ENCODE measurements at places on chromosomes 3 and 15. TPM values are rescaled to one million over a fixed set of nuclear protein-coding genes. Genes with fewer than 3 reads are reported as not detected.

- no peak for DNase-seq
These were observed 28.7 kb downstream of the TLE3 start for GRCh38 chr15:70068783-70069565.

DNA sequence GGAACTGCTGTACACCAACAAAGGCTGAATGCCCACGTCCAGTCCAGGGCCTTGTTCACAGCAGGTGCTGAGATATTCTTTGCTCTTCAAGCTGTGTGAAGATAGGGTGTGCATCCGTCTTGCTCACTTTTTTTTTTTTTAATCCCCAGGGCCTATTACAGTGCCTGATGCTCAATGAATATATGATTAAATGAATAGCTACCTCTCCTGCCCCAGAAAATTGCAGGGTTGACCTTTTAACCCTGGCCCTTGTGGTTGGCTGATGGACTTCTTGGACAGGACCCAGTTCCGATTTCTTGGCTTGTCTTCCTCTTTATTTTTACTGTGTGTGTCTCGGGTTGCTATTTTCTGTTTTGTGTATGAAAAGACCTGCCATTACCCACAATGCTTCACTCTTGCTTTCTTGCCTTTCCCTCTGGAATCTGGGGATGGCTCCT lies 2.9 kb upstream of the FYTTD1 start:
- DNase-seq, result no peak

DNA sequence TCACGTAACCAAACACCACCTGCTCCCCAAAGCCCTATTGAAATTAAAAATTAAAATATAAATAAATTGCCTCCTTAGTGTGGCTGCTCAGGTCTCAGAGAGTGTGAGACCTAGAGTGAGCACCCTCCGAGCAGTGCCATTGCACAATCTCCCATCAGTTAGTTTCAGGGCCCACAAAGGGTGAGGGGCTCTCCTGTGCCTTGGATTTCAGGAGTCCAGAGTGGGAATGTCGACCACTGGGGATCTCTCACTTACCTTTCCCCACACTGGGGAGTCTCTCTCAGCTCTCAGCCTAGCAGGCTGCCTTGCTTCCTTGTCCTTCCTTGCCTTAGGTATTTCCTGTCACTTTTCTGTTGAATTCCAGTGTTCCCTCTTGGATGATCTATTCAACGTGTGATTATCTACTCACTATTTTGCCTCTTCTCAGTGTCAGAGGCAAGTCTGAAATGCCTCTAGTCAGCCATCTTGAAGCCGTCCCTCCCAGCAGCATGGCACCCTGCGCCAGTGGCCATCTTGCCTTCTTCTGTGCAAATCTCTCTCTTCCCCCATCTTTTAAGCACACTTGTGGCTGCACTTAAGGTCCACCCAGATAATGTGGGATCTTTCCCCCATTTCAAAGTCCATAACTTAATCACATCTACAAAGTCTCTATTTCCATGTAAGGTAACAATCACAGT lies 119.3 kb downstream of the LRRK1 start:
- DNase-seq, result no peak

GRCh38 chr15:61227950-61228936 lies 859 bp downstream of the RORA start:
- DNase-seq, result peak; percentile 62

GRCh38 chr15:101813803-101814534 lies 2.0 kb downstream of the OR4F15 start:
- no peak for DNase-seq

GRCh38 chr3:145294572-145294971 lies 866.4 kb downstream of the PLOD2 start:
- DNase-seq, result no peak

GRCh38 chr3:71133865-71134264 lies 449.7 kb downstream of the FOXP1 start:
- DNase-seq, result no peak

DNA sequence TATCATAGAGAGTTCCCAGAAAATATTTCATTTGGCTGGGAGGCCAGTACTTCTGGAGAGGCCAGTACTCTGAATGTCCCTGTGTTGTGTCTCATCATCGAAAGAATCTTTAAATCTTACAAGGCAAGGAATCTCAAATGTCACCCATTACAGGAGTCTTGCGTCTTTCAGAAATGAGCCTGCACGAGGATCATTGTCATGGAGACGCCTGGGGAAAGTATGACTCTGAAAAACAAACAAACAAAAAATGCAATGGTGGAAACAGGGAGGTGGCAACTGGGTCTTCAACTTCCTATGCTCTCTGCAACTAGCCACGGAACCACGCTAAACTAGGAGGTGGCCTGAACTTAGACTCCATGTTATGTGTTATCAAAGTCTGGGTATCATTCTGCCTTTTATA lies 804.6 kb downstream of the EPHA3 start:
- DNase-seq, result no peak

DNA sequence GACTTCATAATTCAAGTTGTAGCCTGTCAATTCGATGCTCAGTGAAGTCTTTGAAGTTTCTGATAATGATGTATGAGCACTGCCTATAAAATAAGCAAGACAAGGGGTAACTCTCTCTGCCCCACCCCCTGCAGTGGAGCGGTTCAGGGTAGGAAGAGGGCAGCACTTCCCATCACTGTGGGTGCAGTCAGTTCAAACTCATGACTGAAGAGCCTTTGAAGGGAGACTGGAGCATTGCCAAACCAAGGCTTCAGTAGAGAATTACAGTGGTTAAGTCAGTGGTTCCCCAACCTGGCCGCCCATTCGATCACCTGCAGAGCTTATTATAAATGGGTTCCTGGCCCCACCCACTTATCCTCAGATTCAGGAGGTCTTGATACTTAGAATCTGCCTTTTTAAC lies 190.6 kb downstream of the SHQ1 start:
- DNase-seq, result no peak

- no peak for DNase-seq
These were observed 102.2 kb downstream of the AQP9 start for GRCh38 chr15:58240191-58240932.

DNA sequence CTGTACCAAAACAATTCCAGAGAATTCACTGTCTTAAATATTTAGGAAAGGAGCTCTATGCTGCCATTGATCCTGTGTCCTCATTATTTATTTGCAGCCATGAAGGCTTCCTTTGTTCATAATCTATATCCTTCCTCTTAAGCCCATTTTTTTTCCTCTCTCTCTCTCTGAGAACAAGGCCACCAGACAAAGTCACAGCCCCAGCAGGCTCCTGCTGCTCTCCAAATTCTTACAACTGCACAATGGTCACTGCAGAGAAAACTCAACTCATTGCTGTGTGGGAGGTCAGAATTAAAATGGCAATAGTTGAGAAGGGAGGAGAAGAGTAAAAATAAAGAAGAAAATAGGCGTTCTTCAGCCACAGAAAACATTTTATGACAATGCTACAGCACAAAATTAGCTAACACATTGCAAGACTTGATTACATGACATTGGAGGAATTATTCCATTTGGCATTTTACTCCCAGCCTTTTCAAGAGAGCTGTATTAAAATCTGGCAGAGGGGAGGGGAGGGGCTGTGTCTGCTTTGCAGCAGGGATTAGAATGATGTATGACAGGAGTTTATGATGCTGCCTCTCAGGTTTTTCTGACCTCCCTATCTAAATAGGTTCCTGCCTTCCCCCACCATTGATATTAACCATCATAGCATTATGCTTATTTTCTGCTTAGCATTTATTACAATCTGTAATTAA lies 399.7 kb upstream of the THBS1 start:
- DNase-seq, result no peak

GRCh38 chr15:79535536-79535935 lies 103.4 kb downstream of the MINAR1 start:
- DNase-seq, result no peak

DNA sequence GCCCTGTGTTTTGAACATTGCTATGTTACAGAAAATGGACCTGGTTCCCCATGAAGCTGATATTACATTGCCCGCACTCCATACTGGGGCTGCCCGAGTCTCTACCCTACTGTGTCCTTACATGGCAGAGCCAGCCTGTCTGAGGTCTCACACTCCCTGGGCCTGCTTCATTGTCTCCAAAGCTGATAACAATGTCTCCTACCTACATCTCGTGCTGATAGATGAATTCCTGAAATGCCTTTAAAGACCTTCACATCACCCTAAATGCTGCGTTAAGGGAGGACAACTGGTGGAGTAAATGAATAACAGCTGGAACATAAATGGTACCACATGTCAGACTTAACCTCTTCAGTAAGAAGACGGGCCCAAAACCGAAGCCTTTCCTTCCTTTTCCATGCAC lies 62.9 kb upstream of the PTX3 start:
- no peak for DNase-seq

- DNase-seq, result no peak
These were observed 144.1 kb downstream of the SOX2 start for GRCh38 chr3:181855825-181856224.

DNA sequence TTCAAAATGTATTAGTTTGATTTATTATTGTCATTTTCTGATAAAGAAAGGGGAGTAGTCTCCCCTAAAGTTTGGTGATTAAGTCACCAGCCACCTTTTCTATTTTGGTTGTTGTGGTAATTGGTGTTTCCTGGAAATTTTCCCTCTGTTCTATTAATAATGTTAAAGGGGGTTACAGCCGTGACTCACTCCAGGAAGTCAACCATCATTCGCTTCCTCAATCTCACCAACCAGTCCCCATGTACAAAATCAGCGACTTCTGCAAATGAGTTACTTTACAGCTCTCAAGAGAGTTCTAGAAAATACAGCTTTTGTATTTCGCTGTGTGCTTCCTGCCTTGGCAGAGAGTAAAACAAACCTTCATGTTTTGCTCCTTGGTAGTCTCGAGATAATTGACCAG lies 285.1 kb downstream of the LPP start:
- no peak for DNase-seq

DNA sequence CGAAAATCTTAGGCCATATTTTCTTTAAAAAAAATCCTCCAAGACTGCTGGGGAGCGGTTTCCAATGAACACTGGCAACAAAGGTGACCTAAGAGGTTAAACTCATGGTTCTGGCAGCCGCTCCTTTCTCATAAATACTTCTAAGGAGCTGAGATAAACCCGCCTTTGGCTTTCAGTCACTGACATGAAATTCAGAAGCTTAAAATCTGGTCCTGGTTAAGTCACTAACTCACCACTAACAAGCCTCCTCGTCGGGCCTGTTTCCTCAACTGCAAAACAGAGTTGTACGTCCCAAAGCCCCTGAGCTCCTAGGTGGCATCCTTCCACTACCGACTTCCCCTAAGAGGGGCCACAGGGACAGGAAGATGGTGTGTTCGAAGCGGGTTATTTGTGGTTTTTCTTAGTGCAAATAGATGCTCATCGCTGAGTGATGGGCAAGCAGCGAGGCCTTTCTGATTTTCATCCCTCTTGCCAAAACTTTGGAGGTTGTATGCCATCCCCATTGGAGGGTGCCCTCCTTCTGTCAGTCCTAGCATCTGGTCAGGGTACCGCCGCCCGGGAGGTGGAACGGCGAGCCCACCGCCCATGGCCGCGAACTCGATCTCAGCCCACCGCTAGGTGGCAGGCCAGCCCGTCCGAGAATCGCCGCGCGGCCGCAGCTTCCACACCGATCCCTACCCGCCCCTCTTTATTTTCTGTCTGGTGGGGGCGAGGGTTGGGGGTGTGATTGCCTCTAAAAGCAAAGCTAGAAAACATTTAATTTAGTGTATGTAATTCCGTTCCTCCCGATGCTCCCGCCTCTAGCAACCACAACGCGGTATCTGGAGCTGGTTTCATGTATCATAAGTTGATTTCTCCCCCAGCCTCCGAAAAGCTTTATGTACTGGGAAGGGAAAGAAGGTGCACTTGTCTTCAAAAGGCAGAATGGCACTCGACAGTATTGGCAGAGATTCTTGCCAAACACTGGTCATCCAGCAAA lies 4.6 kb downstream of the BCL6 start:
- DNase-seq, result peak; percentile 88

DNA sequence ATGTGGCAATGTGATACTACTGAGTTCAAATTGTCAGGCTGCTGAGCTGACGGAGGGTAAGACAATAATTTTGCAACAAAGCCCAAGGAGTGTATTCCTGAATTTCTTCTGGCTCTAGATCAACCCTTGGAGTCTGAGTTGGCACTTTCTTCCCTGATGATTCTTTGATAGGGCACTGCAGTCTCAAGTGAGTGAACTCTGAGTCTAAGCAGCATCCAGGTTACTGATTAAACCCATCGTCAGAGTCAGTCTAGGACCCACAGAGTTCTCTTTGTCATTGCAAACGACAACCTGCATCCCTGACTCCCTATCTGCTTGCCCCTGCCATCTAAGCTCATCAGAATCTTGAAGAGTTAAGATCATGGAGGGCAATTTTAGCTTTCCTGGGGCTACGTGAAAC lies 58.6 kb downstream of the MME start:
- DNase-seq, result no peak

DNA sequence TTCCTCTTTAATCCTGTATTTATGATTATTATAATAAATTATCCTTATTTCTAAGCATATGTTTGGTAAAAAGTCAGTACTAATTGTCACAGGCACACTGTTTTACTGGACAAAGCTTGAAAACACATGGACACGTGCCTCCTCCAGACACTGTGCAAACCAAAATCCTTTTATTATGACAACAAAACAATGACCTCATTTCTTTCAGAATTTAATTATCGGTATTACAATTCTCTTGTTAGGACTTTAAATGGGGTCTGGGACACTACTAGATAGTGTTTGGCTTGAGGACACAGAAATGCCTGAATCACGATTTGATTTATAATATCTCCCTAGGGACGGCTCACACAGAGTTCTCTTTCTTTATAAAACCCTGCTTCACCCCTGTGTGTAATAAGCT lies 107.3 kb upstream of the IGSF10 start:
- no peak for DNase-seq

DNA sequence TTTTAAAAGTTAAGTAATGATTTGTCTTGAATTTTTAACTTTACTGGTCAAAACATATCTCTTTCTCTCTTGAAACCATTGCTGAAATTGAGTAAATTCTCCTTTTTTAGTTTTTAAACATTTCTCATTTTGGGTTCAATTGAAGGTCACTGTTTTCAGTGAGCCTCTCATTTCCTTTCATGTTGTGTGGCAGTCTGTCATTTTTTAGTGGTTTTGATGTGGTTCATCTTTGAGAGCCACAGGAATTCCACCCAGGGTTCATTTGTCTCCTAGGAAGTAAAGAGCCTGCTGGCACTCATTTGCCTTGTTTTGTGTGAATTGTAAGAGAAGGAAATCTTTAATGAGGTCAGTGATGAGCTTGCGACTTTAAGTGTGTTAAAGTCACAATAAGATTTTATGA lies 10.4 kb downstream of the CLDN11 start:
- no peak for DNase-seq

DNA sequence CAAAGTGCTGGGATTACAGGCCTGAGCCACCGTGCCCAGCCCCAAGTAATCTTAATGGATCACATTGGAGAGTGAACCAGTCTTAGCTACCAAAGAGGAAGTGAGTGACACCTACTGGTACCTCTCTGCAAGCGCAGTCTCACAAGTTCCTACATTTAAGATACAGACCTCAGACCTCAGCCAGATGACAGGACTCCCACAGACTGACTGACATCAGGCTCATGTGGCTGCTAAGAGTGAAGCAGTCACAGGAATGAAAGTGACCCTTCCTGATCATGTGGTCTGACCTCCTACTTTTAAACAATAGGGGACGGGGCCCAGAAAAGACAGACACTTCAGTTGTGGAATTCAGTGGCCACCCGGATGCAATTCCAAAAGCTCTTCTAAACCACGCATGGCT lies 36.3 kb upstream of the GNB5 start:
- DNase-seq, result no peak

VGLL3 gene
- 4.5 TPM for total RNA-seq

APPL1 gene
- total RNA-seq, result 43.6 TPM

AQP9 gene
- total RNA-seq, result 1.5 TPM

WDR93 gene
- total RNA-seq, result not detected

SLC6A11 gene
- total RNA-seq, result not detected

HYAL1 gene
- 70.1 TPM for total RNA-seq

IQCH gene
- 0.51 TPM for total RNA-seq

GPR62 gene
- 0.22 TPM for total RNA-seq

DNAJC19 gene
- 114 TPM for total RNA-seq

MFGE8 gene
- 321 TPM for total RNA-seq

CCR9 gene
- total RNA-seq, result not detected
